ENCODE measurements at places on chromosomes 6 and 20. TPM values are rescaled to one million over a fixed set of nuclear protein-coding genes. Genes with fewer than 3 reads are reported as not detected.

DNA sequence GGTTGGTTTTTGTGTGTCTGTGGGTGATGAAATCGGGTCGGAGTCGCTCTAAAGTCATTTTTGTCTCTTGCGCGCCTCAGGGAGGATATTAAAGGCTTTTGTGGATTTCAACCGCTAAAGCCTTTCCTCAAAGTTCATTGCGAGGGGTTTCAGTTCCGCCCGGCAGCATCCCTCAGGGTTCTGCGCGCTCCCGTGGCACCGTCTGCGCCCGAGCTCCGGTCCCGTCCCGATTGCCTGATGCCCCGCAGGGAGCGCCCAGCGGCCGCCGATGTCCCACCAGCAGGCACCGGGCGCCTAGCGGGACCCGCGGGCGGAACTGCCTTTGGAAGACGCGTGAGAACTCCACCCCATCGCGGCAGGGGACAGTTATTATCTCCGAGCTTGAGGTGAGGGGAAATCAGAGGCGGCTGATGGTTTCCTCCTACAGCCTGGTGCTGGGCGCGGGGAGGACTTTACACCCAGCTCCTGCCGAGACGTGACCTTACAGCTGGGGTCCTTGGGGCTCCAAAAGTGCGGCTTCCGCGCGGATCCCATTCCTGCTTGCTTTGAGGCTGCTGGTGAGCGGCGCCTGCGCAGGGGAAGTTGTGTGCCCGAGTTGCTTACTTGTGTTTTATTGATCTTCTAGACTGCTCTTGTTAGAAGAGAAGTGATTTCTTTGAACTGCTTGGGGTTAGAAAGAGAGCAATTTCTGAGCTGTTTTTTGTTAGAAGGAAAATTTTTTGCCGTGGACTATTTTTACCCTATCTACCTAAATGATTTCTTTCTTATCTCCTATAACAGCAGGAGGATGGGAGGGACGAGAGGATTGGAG, 27.1 kb downstream of the ULBP1 start:
- DNase-seq, result peak; percentile 85

NMBR gene
- total RNA-seq, result not detected

DNA sequence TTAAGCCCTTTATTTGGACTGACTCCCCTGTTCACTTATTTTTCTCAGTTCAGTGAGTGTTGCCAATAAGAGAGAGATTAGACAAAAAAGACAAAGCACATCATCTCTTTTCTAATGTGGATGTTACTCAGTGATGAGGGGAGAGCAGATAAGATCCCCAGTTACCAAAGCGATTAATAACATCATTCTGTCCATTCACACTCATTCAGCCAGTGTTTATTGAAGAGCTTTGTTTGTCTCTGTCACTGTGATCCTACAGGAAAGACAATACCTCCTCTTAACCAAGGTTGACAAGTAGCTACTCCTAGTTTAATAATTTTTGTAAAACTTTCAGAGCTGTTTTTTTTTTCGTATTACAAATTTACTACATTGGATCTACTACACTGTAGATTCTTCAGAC, 163.0 kb downstream of the EYA4 start:
- DNase-seq, result no peak

SIRPD gene
- total RNA-seq, result not detected

- no peak for DNase-seq
These were observed 27.1 kb downstream of the RAB44 start for GRCh38 chr6:36724514-36725390.

PPIL6 gene
- total RNA-seq, result 7.3 TPM

GRCh38 chr20:25278636-25279361, 30.9 kb downstream of the PYGB start:
- DNase-seq, result no peak

DNA sequence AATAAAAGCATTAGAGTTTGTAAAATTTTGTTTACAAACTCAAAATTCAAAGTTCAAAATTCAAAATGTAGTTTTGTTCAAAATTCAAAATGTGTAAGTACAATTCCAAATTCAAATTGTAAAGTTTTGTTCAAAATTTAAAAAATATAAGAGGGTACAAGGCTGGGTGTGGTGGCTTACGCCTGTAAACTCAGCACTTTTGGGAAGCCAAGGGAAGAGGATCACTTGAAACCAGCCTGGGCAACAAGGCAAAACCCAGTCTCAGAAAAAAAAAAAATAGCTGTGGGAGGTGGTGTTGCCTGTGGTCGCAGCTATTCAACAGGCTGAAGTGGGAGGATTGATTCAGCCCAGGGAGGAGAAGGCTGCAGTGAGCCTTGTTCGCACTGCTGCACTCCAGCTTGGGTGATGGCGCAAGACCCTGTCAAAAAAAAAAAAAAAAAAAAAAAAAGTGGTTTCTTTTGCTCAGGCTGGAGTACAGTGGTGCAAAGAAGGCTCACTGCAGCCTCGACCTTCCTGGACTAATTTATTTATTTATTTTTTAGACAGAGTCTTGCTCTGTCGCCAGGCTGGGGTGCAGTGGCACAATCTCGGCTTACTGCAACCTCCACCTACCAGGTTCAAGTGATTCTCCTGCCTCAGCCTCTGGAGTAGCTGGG, 5.4 kb upstream of the ZBTB12 start:
- peak; percentile 68 for DNase-seq

DNA sequence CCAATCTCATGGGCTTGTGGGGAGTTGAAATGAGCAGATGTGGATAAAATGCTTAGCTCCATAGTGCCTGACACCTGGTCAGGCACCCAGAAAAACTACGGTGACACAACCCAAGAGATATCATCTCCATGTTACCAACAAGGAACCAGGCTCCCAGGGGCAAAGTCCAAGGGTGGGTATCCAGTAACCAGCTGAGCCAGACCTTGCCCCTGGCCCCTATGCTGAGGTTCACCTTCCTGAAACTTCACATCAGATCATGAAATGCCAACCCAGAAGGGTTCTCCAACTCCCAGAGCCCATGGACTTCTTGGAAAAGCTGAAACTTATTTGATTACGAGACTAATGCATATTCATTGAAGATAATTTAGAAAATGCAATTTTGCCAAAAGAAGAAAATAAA, 141.8 kb upstream of the KCNG1 start:
- DNase-seq, result no peak

TSBP1 gene
- not detected for total RNA-seq

GRCh38 chr6:20952699-20953474, 418.6 kb downstream of the CDKAL1 start:
- no peak for DNase-seq

DNA sequence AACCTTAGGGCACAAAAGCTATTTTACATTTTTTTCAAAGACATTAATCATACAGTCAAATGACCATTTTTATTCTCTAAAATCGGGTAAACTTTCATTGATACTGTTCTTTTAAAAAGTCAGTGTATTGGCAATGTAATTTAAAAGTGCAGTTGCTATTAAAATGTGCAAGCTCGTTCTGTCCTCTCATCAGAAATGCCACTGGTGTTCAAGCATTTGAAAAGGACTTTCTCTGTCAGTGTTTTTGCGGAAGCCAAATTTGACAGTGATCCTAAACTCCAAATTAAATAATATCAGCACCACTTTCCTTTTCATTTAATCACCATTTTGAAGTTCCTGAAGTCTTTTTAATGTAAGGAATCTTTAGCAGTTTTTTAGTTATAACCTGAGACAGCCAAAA, 69.6 kb downstream of the AFG1L start:
- DNase-seq, result no peak

DNA sequence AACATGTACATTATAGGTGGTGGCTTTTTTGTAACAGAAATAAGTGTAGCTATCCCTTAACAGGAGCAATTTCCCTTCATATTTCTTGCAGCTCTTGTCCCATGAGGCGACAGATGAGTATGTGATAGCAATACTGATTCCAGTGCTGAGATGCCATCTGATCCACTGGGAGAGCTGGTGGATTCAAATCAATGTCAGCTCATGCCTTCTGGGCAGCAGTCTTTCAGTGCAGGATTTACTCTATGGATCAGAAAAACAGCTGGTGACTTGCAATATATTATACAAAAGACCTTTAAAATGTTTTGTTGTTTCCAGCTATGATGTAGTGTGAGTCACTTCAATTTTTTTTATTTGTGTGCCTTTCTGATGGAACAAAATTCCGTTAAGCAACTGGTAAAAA, 259.9 kb upstream of the SASH1 start:
- DNase-seq, result no peak

FAM209A gene
- total RNA-seq, result not detected

GRCh38 chr6:24744911-24745310, 26.0 kb upstream of the C6orf62 start:
- no peak for DNase-seq

- DNase-seq, result no peak
These were observed 239.8 kb downstream of the TBX18 start for GRCh38 chr6:84524636-84525035.

SOX18 gene
- total RNA-seq, result 6.3 TPM

SLC17A1 gene
- not detected for total RNA-seq

GRCh38 chr6:148203970-148204369, 138.7 kb upstream of the SASH1 start:
- DNase-seq, result no peak

DNA sequence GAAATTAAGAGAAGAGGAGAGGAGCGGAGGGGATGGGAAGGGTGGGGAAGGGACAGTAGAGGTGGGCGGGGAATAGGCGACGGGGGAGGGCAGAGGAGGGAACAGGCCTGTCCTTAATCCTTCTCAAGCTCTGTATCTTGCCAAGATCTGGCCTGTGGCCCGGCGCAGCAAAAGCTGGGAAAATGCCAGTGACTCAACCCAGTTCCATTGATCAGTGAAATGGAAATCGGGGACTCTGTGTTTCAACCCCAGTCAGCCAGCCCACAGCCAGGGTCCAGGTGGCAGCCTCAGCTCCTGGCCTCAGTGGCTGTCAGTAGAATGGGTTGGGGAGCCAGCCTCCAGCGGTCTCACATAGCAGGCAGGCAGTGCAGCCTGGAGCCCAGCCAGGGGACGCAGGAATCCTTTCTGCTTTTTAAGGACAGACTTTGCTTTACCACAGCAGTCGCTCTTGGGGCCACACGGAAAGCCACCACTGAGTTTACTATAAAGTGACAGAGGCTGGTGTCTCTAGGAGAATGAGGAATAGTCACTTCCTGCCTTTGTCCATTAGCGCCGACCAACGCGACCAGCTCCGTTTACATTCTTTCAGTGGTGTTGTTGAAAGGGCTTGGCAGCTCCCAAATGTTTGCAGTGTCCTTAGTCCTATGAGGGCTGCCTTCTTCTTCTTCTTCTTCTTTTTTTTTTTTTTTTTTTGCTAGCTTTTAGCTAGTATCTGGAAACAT, 128.0 kb downstream of the RIN2 start:
- DNase-seq, result peak; percentile 36

- no peak for DNase-seq
These were observed 4.3 kb upstream of the SERINC3 start for GRCh38 chr20:44526129-44526528.

DNA sequence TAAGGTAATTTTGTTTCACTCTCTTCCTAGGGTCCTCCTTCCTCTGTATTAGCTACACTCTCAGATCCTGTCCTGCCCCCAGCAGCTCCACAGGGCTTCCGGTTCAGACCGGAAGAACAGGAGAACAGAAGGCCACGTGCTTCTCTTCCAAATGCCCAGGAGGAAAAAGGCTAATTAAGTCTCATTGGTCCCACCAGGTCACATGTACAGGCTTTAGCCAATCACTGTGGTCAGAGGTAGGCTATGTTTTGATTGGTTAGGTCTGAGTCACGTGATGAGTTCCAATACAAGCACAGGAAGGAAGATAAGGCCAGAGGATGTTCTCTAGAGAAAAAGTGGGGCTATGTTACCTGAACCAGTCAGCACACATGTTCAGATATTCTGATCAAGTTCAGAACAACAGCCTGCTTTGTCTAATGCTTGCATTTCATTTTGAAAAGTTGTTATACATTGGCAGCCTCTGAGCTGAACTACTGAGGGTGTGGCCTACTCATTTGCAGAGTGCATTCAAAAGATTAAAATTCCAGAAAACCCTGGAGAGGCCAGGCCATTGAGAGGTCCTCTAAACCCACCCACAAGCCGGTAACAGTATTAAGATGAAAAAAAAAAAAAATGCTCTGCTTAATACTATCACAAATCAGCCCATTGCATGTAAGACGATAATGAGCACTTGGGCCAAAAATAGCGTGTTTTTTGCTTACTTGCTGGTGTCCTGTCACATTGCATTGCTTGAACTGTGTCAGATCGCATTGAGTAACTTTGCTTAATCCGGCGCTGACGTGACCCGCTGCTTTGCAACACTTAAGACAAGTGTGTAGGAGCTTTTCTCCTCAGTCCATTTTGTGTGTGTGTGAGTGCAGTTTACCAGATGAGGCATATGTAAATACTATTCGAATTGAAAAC, 170.3 kb downstream of the TSHZ2 start:
- no peak for DNase-seq

- DNase-seq, result no peak
These were observed 48.7 kb upstream of the CLVS2 start for GRCh38 chr6:122947355-122947754.

DNA sequence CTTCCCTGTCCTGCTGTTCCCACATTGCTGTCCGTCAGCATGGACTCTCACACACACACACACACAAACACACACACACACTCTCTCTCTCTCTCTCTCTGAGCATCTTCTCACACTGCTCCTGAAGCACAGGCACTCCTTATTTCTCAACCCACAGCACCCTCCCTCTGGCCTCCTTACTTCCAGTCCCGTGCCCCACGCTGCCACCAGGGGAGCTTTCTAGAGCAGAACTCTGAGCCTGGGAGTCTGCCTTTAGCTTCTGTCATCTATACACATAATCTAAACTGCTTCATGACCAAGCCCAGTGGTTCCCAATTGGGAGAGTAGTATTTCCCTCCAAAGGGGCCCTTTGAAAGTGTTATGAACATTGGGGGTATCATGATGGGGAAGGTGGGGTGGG, 29.1 kb downstream of the HECA start:
- no peak for DNase-seq

DNA sequence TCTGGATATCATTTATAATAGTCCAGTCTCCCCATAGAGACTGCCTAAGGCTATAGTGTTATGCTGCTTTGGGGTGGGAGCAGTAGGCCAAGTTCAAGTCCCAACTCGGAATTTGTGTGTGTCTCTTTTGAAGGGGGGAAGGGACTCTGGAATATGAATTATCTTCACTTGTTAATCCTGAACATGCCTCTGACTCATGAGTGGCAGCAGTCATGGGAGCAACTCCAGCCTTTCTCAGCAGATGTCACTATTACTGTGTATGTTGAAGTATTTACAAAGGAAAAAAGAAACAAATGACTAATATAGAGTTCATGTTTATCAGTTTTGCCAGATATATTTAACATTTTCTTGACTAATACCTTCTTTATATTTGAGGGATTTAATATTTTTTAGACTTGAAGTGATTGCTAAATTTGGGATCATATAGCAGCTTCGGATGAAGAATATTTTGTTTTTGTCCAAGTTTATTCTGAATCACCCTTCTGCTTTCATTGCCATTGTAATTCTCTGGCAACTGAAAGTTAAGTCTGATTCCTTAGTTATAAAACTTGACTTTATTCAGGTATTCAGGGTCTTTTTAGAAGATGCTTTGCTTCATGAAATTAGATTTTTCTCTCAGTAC, 23.4 kb downstream of the FAM217A start:
- no peak for DNase-seq

Measured in upper lobe of left lung (tissue), 6 donors.